ENCODE measurements at places on chromosomes 12 and 14. TPM values are rescaled to one million over a fixed set of nuclear protein-coding genes. Genes with fewer than 3 reads are reported as not detected.

The BMAL2 gene
- total RNA-seq: 3.6 TPM

The NANOG gene
- total RNA-seq: not detected

The SMIM41 gene
- total RNA-seq: 1.1 TPM

The SPRYD4 gene
- total RNA-seq: 2.5 TPM

The WSB2 gene
- 69.1 TPM for total RNA-seq

The CHST11 gene
- 16.2 TPM for total RNA-seq

The LMBR1L gene
- total RNA-seq: 44.1 TPM

The HELB gene
- total RNA-seq: 11.3 TPM

The APOF gene
- not detected for total RNA-seq

The PMCH gene
- not detected for total RNA-seq

The NID2 gene
- total RNA-seq: 33.3 TPM

The HOXC5 gene
- not detected for total RNA-seq

The RFX4 gene
- not detected for total RNA-seq

- no peak for DNase-seq
Observed at GRCh38 chr12:110721570-110721969, 21.1 kb downstream of the PPP1CC start.

- peak; percentile 71 for DNase-seq
Observed at GRCh38 chr14:95527387-95528002, 7.4 kb upstream of the GLRX5 start.

DNA sequence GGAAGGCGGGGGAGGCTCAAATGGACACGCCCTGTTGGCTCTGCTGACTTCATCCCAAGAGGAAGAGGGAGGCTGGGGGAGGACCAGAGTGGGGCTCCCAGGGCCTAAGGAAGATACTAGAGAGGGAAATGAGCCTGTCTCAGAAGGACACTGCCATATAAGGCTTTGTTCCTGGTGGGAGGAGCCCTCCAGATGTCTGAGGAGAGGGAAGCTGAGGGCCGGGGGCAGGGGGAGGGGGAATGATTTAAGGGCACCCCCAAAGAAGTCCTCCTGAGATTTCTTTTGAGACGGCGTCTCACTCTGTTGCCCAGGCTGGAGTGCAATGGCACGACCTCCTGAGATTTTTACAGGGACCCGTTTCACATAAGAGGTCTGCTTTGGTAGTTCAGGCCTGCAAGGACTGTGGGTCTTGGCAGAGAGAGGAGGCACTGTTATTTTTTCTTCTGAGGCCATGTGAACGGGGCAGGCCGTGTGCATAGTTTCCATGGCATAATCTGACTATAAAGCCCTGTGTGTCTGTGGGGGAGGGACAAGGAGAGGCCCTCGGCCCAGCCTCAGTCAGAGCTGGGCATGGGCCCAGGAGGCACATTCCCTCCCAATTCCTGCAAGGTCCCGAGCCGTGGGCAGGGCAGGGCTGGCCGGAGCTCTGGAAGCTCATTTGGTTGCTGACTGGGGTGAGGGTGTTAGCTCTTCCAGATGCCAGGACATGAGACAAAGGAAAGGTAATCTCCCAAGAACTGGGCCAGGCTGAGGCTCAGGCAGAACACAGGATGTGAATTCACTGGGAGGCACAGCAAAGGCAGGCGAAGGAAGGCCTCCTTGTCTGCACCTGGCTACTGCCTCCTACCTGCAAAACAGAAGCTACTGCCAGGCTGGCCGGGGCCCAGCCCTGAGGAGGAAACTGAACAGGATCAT lies 22.2 kb upstream of the PLEKHG3 start:
- no peak for DNase-seq

- no peak for DNase-seq
Observed at GRCh38 chr12:53985994-53986685, 1.2 kb downstream of the HOXC10 start.

DNA sequence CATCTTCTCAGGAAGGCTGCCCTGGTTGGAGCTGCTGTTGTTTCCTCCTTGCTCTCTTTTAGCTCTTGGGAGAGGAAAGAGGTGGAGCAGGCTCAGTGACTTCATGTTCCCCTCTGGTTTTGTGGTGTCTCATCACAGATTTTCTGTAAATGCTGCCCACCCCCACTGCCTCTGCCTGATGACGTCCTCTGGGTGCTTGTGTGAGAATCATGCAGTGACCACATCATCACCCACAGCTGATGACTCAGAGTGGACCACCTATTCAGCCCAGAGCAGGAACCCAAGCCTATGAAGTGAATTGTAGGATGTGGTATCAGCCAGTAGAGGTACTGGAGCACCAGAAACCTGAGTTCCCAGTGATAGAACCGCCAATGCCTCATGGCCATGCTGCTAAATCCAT lies at the start of gene GZMB:
Gene GZMB (minus strand): TSS at position 33 of the 400 bp plus-strand sequence. CDS start 30 bp downstream, at position 3.
- DNase-seq: no peak

- DNase-seq: no peak
Observed at GRCh38 chr12:124346425-124347168, 51.7 kb downstream of the RFLNA start.

GRCh38 chr12:14495326-14495725 lies 72.4 kb downstream of the PLBD1 start:
- no peak for DNase-seq

DNA sequence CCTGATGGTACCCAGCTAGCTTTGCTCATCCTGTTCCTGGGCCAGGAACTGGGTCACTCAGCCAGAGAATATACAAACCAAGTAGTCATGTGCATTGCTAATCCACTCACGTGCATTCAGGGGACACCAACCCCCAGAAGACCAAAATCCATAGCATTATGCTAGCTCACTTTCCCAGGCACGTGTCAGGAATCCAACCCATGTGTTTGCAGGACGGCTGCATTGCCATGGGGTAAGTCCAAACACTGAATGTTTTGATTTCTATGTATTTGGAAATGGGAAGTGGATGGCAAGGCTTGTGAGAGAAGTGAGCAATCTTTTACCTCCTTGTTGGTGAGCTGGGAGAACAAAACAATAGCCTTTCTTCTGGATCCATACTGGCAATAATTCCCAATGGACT lies 87.1 kb upstream of the FOXN3 start:
- no peak for DNase-seq

- no peak for DNase-seq
Observed at GRCh38 chr12:65624554-65625086, 199.7 kb upstream of the HMGA2 start.

DNA sequence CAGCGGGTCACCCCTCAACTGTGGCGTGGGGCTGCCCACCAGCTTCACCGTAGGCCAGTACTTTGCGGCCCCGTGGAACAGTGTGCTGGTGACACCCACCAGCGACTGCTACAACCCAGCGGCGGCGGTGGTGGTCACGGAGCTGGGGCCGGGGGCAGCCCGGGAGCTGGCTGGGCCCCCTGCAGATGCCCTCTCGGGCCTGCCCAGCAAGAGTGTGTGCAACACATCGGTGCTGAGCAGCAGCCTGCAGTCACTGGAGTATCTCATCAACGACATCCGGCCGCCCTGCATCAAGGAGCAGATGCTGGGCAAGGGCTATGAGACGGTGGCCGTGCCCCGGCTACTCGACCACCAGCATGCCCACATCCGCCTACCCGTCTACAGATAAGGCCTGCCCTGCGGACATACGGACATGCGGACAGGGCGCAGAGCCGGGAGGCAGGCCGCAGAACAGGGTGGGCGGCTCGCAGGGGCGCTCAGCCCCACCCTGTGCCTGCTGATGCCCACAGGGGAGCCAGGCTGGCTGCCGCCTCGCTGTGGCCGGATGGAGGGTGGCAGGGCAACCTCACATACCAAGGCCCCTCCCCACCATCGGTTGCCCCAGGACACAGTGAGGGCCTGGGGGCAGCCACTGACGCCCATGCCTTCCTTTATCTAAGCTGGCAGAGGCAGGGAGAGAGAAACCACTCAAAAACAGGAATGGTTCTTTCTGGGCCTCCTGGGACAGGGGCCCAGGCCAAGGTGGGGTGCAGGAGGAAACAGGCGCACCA lies 55.5 kb downstream of the FAM222A start:
- peak; percentile 20 for DNase-seq

DNA sequence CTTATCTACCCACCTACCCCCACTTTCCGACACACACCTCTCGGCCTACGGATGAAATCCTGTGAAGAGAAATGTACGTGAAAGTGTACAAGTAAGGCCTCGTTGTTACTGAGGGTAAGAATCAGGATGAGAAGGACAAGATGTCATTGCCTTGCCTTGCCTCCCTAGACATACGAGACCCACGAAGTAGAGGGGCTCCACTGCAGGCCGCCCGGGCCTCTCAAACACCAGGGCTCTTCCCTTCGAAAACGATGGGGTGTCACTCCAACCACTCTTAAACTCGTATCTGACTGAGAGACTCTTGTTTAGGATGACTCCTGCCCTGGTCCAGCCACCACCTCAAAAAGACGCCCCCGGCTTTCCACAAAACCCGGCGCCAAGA lies 498 bp downstream of the RACGAP1 start:
- no peak for DNase-seq

- no peak for DNase-seq
Observed at GRCh38 chr14:75646762-75647161, 13.9 kb downstream of the ERG28 start.

GRCh38 chr12:11885261-11886038 lies 185.3 kb upstream of the BCL2L14 start:
- no peak for DNase-seq

GRCh38 chr14:102474934-102475333 lies 34.6 kb downstream of the ANKRD9 start:
- DNase-seq: no peak

DNA sequence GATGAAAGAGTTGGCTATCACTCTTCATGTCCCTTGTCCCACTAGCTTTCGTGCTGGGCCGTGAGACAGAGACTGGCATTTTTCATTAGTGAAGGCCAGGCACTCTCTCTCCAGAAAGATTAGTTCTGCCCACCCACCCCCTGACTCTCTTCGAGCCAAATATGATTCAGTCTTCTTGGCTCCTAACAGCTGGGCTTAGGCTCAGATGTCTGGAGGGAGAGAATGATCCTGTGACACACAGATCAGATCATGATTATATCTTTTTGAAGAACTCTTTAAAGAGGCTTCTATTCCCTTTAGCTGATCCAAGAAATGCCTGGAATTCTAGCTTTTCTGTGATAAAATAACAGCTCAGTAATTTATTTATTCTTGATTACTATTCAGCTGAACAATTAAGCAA lies 5.2 kb upstream of the GNG2 start:
- DNase-seq: no peak

DNA sequence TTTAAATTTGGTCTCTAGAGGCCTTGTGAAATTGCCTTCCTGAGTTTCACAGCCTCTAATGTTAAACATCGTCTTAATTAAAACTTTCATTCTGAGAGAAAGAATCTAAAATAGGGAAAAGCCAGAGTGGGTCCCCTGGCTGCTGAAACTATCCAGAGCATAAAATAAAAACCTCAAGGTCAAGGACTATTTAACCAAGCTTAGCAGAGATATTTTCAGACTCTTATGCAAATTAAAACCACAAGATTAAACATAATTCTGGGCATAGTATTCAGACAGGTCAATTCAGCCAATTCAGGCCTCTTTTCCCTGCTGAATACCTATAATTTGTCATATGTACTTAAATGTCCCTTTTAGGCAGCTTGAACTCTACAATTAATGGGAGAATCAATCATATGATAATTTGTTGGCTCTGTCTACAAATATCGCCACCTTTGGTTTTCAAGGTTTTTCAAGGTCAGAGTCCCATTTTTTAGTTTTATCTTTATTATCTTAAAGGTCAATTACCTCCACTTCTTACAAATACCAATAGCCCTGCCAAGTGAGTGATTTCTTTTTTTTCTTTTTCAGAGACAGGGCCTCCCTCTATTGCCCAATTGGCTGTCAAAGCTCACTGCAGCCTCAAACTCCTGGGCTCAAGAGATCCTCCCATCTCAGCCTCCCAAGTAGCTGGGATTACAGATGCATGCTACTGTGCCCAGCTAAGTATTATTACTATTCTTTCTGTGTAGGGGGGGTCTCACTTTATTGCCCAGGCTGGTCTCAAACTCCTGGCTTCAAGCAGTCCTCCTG lies 257.1 kb downstream of the PHLDA1 start:
- DNase-seq: no peak

DNA sequence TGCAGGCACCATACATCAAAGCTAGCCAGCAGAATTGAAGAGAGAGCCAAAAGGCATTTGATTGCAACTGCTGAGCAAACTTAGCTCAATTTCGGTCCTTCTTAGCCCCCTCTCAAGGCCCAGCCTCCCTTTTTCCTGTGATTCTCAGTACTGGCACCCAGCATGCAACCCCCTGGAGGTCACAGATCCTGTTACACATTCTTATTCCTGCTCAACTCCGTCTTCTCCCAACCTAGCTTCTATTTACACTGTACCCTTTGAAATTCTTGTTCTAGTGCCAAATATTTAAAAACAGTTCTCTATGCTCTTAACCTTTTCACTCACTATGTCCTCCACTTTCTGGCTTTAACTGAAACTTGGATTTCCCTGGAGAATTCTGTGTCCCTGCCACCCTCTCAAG lies 131.3 kb upstream of the CPSF6 start:
- no peak for DNase-seq

GRCh38 chr14:77011245-77011644 lies 17.3 kb downstream of the IRF2BPL start:
- no peak for DNase-seq

DNA sequence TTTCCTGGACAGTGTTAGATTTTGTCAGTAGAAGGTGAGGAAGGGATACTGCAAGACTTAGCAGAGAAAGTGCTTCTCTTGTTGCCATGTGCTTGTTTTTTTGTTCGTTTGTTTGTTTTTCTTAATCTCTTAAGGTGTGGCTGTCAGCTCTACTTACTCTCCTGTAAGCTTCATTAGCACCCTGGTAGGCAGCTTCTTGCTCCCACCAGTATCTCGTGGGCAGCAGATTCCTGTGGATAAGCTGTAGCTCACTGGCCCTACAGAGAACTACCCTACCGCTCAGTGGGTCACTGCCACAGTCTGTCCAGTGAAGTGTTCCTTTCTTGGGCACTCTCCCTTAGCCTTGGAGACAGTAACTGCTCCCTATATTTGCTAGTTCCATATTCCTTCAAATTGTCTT lies 30.1 kb downstream of the VRK1 start:
- no peak for DNase-seq

DNA sequence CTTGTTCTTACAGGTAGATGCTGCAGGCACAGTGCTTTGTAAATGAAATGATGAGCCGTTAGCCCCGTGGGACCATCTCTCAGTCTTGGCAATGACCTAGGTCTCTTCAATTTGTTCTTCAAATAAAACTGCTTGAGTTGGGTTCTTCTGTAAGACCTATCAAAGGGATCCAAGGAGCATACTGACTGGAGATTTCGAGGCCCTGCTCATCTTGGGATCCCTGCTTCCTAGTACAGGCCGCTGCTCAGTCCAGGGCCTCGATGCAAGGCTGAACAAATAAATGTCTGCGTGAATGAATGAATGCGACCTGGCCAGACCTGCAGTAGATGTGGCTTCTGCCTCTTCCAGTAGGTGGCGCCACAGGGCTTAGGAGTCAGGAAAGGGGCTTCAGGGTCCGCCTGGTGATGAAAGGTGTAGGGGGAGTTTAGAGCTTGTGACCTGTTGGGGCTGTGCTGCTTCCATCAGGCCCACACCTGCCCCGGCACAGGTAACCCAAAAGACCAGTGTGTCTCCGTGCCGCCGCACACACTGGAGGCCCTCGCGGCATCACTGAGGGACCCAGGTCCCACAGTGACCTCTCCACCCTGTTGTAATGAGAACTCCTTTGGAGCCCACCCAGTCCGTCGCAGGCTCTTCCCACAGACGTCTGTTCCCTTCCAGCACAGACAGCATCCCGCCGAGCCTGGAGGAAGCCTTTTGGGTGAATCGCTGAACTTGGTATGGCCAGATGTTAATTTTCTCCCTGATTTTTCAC lies 4.4 kb downstream of the CACNA1C start:
- no peak for DNase-seq

- DNase-seq: no peak
Observed at GRCh38 chr12:5493018-5493417, 61.1 kb downstream of the NTF3 start.
